ENCODE measurements at places on chromosomes 1 and 21. TPM values are rescaled to one million over a fixed set of nuclear protein-coding genes. Genes with fewer than 3 reads are reported as not detected.
A peak's percentile ranks its signal among the peaks of the same experiment; 100 is the strongest.

The CFAP298 gene
- 48.8 TPM for polyA plus RNA-seq

DNA sequence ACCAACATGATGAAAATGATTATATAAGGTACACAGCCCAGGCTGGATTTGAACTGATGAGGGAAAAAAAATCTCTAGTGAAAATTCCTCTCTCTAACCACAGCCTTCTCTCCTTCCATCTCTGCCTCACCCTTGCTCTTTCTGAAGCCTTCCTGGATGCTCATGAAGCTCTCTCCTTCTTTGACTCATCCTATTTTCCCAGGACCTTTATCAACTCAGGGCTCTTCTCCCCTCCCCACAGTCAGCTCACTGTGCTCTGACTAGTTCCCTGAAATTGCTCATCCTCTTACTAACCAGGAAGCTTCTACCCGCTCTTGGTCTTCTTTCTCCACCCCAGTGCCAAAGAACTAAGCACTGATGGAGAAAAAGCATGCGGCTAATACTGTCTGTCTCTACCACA lies 46.4 kb upstream of the ERG start:
- no peak for DNase-seq

GRCh38 chr21:37758982-37759381 lies 157.3 kb downstream of the KCNJ6 start:
- DNase-seq = no peak

The TMEM82 gene
- polyA plus RNA-seq = not detected

DNA sequence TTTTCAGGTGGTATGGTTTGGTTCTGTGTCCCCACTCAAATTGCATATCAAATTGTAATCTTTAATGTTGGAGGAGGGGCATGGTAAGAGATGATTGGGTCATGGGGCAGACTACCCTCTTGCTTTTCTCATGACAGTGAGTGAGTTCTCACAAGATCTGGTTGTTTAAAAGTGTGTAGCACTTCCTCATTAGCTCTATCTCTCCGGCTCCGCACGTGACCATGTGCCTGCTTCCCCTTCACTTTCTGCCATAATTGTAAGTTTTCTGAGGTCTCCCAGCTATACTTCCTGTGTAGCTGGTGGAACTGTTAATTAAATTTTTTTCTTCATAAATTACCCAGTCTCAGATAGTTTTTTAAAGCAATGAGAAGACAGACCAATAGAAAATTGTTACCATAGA lies 843.2 kb downstream of the AMY1C start:
- DNase-seq = no peak

The CELA3B gene
- polyA plus RNA-seq = not detected

GRCh38 chr1:156502894-156503697 lies 2.5 kb upstream of the MEF2D start:
- no peak for DNase-seq

The RNPEP gene
- polyA plus RNA-seq = 41.4 TPM

The ZDHHC18 gene
- polyA plus RNA-seq = 6.2 TPM

DNA sequence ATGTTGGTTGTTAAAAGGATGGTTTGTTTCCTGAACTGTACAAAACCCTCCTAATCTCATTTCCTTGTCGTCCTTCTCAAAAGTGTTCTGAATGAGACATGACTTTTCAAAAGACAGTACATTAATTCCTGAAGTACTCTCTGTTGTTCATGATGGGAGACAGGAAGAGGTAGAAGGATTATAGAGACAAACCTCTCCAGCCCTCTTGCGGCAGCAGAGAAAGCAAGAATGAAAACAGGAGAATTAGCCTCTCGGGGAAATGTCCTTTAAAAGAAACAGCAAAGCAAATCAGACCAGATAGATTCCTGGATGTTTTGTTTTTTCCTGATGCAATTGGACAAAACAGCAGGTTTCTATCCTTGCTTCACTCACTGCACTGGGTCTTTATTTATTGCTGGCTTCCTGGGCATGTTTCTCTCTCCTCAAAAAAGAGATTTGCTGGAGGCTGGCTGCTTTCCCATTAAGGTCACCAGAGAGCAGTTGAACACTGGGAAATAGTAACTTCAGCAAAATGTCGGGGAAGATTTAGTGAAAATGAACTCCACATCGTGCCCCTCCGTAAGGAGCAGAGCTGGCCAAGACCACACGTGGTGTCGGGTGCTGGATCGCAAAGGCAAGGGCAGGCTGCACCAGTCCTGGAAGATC lies 145.8 kb upstream of the SYT6 start:
- DNase-seq = no peak

DNA sequence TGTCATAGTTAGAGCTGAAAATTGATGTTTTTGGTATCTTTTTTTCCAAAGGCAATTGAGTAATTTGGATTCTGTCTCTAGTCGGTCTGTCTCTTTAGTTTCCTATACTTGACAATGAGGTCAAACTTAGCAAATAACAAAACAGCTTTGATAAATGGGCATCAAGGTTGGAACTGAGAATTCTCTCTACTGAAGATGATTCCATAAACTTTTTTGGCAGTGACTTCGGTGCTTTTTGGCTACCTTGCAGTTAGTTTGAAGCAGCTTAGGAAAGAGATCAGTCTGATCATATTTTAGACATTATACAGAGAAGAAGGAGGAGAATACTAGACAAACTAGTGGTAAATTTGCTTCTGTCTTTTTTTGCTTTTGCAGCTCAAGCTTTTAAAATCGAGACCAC lies 559 bp downstream of the VCAM1 start:
- no peak for DNase-seq

The THEM5 gene
- polyA plus RNA-seq = 0.40 TPM

- no peak for DNase-seq
These were observed 365.9 kb downstream of the TGFB2 start for GRCh38 chr1:218711001-218711400.

DNA sequence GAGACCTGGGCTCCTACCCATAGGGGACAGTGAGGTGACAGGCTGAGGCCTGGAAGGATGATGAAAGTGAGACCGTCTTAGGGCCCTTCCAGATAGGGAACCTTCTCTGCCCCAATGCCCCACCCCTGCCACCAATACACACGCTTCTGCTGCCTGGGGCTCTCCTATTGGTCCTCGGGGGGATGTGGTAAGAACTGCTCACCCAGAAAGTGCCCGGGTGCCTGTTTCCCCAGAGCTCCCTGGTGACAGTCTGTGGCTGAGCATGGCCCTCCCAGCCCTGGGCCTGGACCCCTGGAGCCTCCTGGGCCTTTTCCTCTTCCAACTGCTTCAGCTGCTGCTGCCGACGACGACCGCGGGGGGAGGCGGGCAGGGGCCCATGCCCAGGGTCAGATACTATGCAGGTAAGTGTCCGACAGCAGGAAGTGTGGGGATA lies 948 bp downstream of the SEMA4A start:
- no peak for DNase-seq

GRCh38 chr1:76210160-76210559 lies 135.6 kb downstream of the ST6GALNAC3 start:
- DNase-seq = no peak

GRCh38 chr1:197683280-197683679 lies 92.0 kb downstream of the DENND1B start:
- DNase-seq = no peak

- DNase-seq = no peak
These were observed 115.0 kb downstream of the GREM2 start for GRCh38 chr1:240496941-240497340.

GRCh38 chr1:110875216-110875731 lies 2.3 kb downstream of the CD53 start:
- peak; percentile 60 for DNase-seq

- no peak for DNase-seq
These were observed 492 bp upstream of the PGM1 start for GRCh38 chr1:63592536-63593302.

DNA sequence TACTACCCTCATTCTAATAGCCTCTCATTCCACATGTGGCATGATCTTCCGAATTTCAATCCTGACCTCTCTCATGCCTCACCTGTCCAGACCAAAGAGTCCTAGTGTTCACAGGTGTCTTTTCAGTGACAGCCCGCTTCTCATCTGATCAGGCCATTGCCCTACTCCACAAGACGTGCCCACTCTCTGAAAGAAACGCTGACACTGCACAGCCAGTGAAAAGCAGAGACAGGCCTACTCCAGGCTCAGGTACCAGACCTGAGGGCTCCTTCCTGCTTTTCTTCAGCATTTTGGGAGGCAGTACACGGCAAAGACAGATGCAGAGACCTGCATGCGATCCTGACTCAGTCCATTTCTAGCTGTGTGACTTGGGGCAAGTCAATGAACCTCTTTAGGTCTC lies 43.0 kb downstream of the SUSD4 start:
- no peak for DNase-seq

- no peak for DNase-seq
These were observed 52.2 kb downstream of the SDC3 start for GRCh38 chr1:30856260-30856790.

The C8B gene
- not detected for polyA plus RNA-seq

DNA sequence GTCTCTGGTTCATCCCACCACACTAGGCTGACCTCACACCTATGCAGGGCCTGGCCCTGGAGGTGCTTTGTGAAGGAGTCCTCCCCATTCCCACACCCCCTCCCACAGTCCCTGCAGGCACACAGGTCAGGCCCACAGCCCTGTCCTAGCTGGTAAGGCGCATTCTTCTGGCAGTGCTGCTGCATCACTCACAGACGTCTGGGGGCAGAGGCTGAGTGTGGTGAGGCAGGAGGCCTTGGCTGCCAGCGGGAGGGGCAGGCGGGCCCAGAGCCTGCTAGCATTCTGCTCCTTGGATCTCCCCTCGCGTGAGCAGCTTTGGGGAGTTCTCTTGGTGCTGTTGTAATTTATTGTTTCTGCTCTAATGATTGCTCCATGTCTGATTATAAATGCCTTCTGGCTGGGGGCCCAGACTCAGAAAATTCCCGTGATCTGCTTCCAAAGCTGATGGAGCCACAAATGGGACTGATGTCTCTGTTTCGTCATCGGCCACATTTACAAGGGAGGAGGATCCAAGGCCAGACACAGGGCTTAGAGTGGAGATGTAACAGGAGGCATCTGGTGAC lies 62.9 kb downstream of the TRABD2B start:
- DNase-seq = no peak

GRCh38 chr1:246425139-246425794 lies 81.8 kb downstream of the SMYD3 start:
- no peak for DNase-seq

DNA sequence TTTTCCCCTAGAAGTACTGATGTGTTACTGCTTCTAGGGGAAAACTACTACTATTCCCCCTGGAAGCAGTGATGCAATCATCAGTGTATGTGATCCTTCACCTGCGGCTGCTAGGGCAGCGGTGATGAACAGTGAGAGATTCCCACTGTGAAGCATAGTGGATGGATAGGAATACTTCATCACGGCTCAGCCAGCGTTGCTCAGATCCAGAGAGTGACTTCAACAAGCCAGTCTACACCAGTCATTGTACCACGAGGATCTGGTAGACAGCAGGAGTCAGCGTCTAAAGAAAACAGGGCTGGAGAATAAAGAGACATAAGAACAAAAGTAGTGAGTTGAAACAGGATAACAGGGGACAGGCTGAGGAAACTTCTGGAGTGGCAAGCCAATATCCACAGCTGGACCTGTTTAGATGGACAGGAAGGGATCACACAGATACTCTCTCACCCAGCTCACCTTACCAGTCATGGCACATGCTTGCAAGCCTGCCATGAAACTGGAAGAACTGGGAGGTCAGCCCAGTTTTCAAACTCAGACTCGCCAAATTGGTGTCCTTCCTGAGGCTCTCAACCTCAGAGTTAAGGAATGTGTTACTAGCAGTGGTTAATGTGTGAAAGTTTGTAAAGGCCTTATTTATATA lies 42.4 kb upstream of the LRRC52 start:
- DNase-seq = no peak

GRCh38 chr1:207058878-207059867 lies 6.1 kb downstream of the PFKFB2 start:
- no peak for DNase-seq

The NECTIN4 gene
- polyA plus RNA-seq = not detected

DNA sequence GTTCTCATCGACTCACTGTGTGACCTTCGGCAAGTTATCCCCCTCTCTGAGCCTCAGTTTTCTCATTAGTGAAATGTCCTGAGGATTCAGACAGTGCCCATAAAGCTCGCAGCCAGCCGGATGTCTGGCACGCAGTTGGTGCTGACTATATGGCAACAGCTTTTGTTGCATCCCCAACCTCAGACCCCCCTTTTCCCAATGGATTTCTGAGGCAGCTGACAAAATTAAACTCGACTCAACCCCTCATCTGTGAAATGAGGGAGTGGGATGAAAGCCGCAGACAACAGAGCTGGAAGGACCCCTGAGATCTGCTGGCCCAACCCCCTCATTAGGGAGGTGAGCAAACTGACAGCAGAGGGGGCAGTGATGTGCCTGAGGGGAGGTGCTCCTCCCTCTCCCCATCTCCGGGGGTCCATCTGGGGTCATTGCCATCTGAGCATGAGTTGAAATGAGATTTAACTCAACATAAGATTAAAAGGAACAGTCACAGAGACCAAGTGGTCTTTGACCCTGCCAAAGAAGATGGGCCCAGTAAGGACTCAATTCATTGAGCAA lies 40.4 kb downstream of the NKAIN1 start:
- no peak for DNase-seq

The CELA2B gene
- polyA plus RNA-seq = not detected

- DNase-seq = no peak
These were observed 124.5 kb downstream of the TSEN15 start for GRCh38 chr1:184176058-184176457.

DNA sequence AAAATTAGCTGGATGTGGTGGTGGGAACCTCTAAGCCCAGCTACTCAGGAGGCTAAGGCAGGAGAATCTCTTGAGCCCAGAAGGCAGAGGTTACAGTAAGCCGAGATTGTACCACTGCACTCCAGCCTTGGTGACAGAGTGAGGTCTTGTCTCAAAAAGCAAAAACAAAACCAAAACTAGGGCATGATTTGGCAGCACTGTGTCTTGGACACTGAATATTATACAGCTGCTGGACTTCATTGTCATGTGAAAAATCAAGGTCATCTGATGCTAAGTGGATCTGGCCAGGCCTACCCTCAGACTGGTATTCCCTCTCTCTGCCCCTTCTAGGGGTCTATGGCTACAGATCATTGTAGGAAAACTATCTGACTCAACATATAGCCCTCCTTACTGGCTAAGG lies 55.2 kb upstream of the MRPS6 start:
- no peak for DNase-seq

DNA sequence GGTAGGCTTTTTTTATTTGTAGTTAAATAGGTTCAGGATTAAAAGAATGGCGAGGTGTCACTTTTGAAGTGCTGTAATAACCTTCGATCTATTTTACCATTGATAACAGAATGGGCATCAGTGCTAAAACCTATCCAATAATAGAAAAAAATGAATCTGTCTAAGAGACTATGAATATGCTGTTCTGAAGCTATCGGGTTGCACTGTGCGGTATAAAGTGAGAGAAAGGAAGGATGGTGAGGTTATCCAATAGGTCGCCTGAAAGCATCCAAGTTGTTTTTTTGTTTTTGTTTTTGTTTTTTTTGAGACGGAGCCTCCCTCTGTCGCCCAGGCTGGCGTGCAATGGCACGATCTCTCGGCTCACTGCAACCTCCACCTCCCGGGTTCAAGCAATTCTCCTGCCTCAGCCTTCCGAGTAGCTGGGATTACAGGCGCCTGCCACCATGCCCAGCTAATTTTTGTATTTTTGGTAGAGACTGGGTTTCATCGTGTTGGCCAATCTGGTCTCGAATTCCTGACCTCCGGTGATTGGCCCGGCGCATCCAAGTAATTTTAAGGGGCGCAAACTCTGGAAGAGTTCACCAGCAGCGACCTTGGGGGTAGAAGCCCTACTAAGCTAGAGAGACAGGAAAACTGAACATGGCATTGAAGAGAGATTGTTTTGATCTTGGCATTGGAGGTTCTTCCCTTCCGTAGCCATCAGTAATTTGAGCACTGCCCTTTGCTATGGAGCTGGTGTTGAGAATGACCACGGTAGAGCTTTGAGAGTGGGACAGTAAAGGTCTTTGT lies 8.7 kb upstream of the MDM4 start:
- DNase-seq = no peak

The LGR6 gene
- 0.16 TPM for polyA plus RNA-seq

The ABCG1 gene
- polyA plus RNA-seq = 19.6 TPM

The CELA3A gene
- not detected for polyA plus RNA-seq
